Stimulated activated naive CD4-positive, alpha-beta T cell (primary cell): ENCODE measurements at places on chromosomes 16 and 17.

- no peak for DNase-seq
These were observed 29.6 kb downstream of the HS3ST3B1 start for GRCh38 chr17:14330492-14330962.

DNA sequence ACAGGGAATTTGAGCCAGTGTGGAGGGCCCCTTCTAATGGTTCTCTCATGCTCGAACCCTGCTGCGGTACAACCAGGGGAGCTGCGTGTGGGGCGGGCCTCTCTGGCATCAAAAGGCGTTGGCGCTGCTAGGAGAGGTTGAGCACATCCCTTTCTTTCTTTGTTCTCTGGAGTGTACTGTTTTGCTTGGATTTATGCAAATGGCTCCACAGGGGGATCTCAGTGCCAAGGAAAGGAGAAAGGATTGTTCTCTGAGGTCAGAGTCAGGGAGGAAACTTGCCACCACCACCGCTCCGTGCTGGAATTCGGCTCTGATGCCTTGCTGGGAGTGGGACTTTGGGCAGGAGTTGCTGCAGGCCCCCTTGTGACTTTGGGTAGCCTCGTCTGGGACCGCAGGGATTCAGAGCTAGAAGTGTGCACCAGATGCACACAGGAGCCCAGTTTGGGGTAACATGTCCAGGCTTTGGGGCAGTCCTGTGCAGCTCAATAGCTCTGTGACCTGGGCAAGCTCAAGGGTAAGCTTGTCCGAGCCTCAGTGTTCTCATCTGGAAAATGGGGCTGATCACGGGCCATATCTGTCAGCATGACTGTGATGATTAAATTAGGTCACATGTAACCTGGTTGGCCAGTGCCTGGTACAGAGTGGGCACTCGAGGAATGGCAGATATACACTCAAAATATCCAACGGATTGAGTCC is 353.0 kb upstream of the EEF2KMT start:
- no peak for DNase-seq

- DNase-seq, result no peak
These were observed 18.3 kb downstream of the NT5M start for GRCh38 chr17:17321356-17322025.

GRCh38 chr17:66932311-66932710 is 32.2 kb upstream of the CACNG4 start:
- DNase-seq, result no peak
